WTC11 (cell line): ENCODE measurements at places on chromosomes 16 and 17.

DNA sequence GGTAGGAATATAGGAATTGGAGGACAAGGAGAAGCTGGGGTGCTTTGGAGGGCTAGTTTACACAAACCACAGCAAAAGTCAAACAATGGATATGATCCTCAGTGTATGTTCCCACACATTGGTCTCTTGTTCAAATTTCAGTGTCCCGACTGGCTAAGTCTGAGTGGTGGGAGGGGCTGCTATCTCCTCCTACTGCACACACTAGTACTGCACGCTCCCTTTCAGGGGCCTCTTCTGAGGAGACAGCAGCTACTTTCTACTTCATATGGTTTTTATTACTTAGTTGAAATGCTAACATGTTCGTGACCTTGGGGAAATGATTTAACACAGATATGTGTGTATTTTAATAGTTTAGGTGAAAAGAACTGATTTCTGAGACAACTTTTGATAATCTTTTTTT is 18.8 kb upstream of the KRT10 start:
- no peak for DNase-seq

DNA sequence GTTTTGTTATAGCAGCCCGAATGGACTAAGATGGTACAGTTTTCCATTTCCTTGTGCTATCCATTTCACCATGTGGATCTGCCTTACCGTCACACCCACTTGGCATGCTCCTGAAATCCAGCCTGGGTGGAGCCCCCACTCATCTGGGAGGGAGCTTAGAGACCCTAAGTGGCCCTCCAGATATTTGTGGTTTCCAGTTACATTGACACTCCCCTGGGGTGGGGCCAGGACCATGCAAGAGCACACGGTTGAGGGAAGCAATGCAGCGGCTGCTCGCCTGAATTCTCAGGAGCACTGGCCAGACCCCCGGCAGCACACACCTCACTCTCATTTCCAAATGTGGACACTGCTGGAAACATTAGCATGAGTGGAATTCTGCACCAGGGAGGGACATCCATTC is 231.1 kb downstream of the UTP18 start:
- DNase-seq = no peak

DNA sequence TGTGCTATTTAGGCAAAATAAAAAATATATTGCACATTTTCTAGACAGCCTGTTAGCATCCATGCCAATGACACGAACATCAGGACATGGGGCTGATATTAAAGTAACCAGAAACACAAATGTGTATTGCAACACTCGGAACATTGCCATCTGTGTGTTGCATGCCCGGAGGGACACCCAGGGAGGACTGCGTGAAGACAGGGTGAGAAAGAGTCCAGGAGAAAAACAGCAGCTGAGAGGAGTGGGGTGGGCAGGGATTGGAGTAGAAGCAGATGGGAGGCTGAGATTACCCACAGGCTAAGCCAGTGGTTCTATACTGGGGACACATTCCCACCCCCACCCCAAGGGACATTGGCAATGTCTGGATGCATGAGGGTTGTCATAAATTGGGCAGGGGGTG is 114.8 kb downstream of the GRIN2A start:
- DNase-seq = no peak

- DNase-seq = no peak
These were observed 45.2 kb upstream of the BCAR1 start for GRCh38 chr16:75296606-75297005.

- DNase-seq = peak; percentile 74
These were observed at the start of gene CCDC57 for GRCh38 chr17:82212331-82213250. CCDC57 (minus strand) TSS chr17:82212842; CDS start chr17:82201944, 10,898 bp downstream.

DNA sequence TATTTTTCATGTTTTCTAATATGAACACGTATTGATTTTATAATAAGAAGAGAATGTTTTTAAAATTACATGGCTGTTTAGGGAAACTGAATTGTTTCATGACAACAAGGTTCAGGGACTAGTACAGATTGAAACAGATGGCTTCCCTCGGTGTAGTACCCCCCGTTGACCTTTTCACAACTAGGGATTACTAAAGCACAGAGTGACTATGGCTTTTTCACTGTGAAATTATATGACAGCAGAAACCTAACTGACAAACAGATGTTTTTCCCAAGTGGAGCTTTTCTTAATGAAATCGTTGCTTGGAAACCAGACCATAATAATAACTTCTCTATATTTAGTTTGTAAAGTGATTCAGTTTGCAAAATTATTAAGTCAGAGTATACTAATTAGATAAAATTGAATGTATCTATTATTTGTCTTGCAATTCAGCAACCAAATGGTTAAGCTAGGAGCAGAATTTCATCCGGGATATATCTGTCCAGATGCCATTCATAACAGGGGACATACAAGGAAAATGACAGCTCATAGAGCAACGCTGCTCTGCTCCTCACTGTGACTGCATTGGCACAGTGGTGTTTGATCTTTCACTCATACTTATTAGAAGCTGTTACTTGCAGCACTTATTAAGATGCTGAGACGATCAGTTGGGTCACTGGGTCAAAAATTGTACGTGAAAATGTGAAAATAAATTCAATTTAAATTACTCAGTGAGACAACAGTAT is 111.7 kb downstream of the TANGO6 start:
- no peak for DNase-seq

GRCh38 chr17:77203436-77203835 is 62.7 kb downstream of the SEC14L1 start:
- DNase-seq = no peak

- DNase-seq = no peak
These were observed 7.5 kb downstream of the ANKRD11 start for GRCh38 chr16:89482817-89483205.

GRCh38 chr16:3182608-3183444 is 5.2 kb upstream of the OR1F1 start:
- peak; percentile 85 for DNase-seq

GRCh38 chr17:35559495-35560210 is 966 bp downstream of the SLFN14 start:
- DNase-seq = no peak

DNA sequence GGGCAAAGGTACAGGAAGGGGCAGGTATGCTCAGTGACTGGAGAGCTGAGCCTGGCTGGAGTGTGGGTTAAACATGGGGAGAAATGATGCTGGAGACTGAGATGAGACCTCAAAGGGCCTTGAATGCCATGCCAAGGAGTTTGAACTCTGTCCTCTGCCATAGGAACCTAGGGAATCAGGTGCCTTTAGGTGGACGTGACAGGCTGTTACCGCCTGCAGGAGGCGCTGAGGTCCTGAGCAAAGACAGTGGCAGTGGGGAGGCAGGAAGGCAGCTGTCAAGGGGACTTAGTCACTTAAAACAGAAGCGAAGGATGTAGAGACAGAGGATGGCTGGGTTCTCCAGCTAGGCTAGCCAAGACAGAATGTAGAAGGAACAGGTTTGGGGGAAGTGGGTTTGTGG is 9.1 kb downstream of the PSMB3 start:
- peak; percentile 73 for DNase-seq

- DNase-seq = peak; percentile 53
These were observed 31.8 kb upstream of the PRM1 start for GRCh38 chr16:11312718-11313492.
